ENCODE measurements at places on chromosomes 5 and 9.
A peak's percentile ranks its signal among the peaks of the same experiment; 100 is the strongest.

DNA sequence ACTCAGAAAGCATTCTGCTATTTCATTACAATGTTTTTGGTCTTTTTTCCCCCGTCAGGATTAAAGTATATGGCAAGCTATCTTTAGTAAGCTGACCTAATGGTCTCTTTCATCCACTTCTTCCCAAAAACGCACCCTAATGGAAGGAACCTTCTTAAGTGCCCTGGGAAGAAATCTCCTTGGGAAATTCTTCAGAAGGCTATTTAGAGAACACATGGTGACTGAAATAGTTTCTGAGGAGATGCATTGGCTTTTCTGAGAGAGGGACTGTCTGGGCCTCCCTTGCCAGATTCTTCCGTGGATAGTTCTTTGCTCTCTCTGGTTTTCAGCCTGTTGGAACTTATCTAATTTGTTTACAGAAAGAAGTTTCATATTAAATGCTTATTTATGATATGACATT, 524.1 kb upstream of the MEF2C start:
- DNase-seq: no peak

DNA sequence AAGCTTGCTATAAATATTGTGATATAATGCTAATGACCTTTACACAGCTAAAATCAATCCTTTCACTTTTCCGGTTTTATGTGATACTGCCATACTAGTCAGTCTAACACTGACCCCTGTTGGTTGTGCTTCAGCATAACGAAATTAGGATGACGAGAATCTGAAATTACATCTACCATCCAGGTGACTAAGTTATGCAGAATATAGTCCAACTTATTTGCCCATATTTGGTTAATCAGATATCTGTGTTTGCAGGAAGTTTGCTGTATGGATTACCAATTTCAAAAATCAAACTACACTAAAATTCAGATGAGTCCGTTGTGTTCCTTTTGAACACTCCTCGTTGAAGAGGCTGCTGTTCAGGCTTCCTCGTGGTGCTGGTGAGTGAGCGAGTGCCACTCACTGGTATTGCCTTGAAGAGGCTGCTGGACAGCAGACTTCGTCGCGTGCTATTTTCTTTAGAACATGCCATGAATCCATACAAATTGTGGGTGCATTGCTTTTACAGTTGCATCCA, 32.5 kb downstream of the TENT4A start:
- peak; percentile 42 for DNase-seq

- no peak for DNase-seq
Observed at GRCh38 chr5:44506561-44506960, 117.3 kb upstream of the FGF10 start.

GRCh38 chr5:171223927-171224326, 85.1 kb upstream of the TLX3 start:
- no peak for DNase-seq

- no peak for DNase-seq
Observed at GRCh38 chr9:36341936-36342577, 58.0 kb downstream of the RNF38 start.

- DNase-seq: no peak
Observed at GRCh38 chr5:28823231-28823630, 1784.8 kb upstream of the CDH9 start.

DNA sequence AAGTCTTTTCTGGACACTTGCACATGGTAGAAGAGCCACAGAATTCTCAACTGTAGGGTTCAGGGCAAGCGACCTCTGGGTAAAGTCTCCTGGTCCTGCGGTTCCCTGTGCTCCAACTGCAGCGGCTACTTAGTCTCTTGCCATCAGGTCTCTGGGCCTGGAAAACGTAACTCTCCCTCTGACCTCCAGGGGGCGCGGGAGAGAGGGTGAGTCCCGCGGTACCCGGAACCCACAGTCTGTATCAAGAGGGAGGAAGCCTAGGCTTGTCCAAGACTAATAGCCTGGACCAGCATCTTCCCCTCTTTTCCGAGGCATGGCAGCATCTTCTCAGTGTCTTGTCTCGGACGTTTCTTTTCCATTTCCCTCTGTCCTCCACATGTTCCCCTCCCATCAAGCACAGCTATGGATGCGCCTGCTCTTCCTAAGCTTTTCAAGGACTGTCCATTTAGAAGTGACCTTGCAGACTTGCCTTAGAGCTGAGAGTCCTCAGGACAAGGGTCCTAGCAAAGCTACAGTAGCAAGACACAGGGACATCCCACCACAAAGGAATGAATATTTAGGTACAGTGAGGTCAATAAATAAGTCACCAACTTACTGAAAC, 59.3 kb downstream of the FSTL4 start:
- DNase-seq: no peak

DNA sequence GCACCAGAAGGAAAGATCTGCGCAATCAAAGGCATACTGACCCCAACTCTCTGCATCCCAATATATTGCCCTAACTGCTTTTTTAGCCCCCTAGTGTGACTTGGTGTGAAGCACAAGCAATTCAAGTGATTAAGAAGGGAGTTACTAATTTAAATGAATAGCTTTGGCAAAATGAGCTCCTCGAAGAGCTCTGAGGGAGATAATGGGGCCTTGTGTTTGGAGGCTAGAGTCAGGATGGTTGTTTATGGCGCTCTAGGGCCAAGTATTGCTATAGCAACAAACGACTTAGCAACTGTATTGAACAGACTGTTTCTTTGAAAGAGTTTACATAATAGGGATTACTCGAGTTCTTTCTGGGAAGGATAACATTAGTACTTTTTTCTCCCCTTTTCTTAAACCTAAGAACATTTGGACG, 11.5 kb upstream of the C5orf58 start:
- DNase-seq: peak; percentile 20

DNA sequence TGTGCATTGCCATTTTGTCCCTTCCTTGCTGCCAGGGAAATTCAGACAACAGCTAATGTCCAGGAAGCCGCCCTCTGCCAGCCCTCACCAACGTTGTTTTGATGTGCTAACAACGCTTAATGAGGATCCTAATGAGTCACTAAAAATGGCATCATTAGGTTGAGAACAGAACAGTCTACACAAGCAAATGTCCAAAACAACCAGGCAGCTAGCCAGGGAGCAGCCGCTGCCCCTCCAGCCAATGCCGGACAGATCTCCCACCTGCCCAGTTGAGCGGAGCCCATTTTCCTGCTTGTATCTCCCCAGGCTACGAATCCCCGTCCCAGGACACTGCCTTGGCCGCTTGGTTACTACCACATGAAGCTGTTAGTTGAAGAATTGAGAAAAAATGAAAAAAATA, 40.4 kb upstream of the UNC5A start:
- no peak for DNase-seq

- no peak for DNase-seq
Observed at GRCh38 chr9:114300153-114300845, 22.6 kb upstream of the ORM1 start.

- no peak for DNase-seq
Observed at GRCh38 chr5:55063220-55063863, 39.1 kb upstream of the GZMA start.

GRCh38 chr5:919356-920000, 26.8 kb downstream of the TRIP13 start:
- DNase-seq: no peak

GRCh38 chr9:121604242-121604641, 47.2 kb upstream of the DAB2IP start:
- DNase-seq: no peak

DNA sequence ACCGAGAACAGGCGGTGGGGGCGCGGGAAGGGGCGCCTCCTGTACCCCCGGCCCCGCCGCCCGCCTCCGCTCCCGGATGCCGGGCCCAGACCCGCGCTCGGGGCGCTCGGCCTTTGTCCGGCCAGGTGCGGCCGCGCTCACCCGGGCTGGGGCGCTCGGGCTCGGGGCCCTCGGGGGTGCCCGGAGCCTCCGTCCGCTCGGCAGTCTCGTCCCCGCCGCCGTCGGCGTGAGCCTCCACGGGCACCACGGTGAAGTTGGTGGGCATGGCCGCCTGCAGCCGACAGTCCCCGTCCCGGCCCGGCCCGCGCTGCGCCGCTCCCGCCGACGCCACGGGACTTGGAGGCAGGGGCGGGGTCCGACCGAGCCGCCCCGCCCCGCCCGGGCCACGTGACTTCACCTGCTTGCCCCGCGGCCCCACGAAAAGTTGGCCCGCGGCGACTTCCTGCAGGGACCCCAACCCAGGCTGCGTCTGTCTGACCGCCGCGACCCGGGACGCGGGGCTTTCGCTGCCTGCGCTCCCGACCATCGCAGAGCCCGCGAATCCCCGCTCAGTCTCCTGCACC, at the start of gene SLC12A7:
SLC12A7 (minus strand) TSS at position 337 of the 563 bp plus-strand sequence; CDS start at position 265, 72 bp downstream.
- DNase-seq: peak; percentile 79

DNA sequence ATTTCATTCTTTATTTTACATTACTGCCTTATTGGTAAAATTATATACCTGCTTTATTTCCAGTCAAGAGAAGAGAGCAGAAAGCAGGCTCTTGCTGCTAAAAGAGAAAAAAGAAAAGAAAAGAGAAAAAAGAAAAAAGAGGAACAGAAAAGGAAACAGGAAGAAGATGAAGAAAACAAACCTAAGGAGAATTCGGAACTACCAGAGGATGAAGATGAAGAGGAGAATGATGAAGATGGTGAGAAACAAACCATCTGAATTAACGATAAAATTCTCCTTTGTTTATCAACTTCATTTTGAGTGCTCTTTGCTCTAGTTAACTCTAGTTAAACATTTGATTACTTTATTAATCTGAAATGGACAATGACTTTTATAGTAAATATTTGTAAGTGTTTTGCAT, 23.5 kb upstream of the EIF4EBP3 start:
- DNase-seq: no peak

GRCh38 chr9:117343427-117343826, 71.4 kb downstream of the ASTN2 start:
- no peak for DNase-seq

GRCh38 chr5:73447530-73448462, 781 bp downstream of the FOXD1 start:
- DNase-seq: no peak

- DNase-seq: no peak
Observed at GRCh38 chr9:121071370-121071755, 3.4 kb upstream of the CNTRL start.

- DNase-seq: no peak
Observed at GRCh38 chr9:133276001-133276884, 1.2 kb upstream of the ABO start.

DNA sequence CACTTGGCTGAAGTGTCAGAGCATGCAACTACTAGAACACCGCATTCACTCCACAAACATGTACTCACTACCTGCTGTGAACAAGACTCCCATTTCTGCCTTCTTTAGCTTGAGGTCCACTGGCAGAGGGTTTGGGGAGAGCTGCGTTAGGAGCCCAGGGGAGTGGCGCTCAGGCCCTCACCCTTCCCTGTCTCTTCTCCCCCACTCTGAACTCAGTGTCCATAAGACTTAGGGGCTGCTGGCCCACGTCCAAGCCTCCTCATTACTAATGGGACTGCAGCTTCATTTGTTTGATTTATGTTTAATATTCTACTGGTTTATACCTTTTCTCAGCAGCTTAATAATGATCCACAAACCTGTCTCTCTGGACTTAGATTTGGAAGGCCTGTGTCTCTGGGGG, 70.9 kb downstream of the HSPA4 start:
- DNase-seq: no peak

DNA sequence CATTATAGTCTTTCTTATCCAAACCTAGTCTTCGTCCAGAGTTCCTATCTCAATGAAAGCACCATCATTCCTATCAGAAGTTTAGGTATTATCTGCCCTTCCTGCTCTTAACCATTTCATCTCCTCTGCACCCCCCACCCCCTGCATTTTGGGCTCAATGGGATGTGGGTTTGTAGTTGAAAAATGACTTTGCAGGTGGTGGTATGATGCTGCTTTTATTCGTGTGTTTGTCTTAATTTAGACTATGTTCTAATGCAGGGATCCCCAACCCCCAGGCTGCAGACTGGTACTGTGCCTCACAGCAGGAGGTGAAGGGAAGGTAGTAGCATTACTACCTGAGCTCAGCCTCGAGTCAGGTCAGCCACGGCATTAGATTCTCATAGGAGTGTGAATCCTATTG, 49.4 kb upstream of the ZNF608 start:
- no peak for DNase-seq

DNA sequence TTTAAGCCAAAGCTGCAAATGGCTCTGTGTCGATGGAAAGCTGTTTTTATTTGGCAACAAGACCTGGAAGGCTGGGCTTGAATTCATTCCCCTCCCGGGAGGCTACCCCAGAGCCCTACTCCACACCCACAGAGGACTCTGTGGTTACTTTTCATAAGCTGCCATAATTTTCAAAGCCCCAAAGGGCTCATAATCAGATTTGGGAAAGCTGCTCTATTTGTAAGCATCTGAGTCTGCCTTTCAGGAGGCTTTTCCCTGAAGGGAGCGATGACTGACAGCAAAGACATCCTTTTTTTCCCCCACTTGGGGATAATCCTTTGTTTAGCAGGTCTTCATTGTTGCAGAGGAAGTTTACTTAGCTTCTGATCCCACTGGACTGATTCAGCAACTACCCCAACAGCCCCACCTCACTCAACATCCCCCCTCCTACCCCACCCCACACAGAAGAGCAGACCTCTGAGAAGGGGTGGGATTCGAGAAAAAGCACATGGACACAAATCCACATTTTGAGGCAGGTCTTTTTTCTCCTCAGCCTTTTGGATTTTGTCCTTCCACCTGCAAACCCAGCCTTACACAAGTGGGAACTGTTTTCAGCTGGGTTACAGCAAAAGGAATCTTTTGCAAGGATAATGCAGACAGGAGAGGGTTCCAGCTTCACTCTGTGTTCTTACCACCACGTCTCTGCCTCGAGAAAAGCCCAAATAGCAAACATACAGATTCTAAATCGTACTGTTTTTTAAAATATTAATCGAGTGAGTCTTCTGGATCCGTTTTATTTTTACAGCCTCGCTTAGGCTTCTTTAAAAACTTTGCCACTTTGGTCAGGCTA, 244.4 kb upstream of the TUT7 start:
- DNase-seq: no peak

DNA sequence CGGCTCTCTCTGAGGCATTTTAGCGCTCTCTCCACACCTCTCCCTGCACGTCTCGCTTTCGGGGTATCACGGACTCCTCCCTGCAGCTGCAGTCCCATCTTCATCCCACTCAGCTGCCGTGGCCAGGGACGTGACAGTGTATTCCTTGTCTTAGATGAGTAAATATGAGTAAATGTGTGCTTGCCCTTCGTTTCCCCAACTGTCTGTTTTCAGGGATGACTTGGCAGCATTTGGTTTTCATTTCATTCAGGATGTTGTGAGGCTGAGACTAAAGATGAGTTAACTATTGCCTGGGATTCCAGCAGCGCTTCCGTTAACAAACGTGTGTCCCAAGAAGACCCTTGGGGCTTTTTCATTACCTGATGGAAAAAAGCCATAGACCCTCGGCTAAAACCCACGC, 29.5 kb downstream of the GDNF start:
- no peak for DNase-seq

- DNase-seq: no peak
Observed at GRCh38 chr5:148733601-148734438, 79.5 kb upstream of the HTR4 start.

Measured in frontal cortex (tissue), 4 donors.